Urinary bladder (tissue), 4 donors: ENCODE measurements at places on chromosomes 1 and 21. TPM values are rescaled to one million over a fixed set of nuclear protein-coding genes. Genes with fewer than 3 reads are reported as not detected.

DNA sequence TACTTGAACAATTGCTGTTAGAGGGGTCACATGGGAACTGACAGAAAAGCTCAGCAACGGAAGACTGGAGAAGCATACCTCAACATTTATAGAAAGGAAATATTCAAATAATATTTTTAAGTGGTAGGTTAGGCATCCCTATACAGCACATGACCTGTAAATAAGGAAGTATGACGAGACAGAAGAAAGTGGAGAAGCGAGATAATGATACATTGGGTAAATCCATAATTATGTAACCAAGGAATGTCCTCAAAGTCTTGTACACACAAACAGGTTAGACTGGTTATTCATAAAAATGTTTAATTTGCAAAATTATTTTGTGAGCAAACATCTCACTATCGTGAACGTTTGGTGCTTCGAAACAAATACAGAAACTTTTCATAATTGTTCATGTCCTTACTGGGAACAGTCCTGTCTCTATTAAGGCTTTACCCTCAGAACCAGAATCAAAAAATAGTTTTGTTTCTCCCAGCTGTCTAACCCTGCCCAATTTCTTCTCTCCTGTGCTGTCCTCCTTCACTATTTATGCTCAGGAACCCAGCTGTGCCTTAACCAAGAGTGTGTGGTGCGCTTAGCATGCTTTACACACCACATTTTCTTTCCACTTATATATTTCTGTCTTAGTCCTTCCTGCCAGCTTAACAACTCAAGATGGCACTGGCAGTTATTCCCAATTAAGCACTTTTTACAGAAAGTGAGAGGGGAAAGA is 10.2 kb downstream of the KMO start:
- DNase-seq: no peak

DNA sequence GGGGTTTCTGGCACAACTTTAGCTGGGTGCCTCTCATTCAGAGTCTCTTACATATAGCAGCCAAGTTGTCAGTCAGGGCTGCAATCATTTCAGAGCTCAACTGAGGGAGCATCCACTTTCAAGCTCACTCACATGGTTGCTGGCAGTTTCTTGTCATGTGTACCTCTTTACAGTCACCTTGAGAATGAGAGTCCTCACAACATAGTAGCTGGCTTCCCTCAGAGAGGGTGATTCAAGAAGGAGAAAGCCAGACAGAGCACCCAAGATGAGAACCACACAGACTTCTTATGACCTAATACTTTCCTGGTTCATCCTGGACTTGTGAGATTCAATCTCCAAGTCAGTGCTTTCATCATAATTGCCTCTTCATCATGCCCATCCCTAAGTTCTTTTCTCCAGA is 57.2 kb downstream of the DPT start:
- no peak for DNase-seq

DNA sequence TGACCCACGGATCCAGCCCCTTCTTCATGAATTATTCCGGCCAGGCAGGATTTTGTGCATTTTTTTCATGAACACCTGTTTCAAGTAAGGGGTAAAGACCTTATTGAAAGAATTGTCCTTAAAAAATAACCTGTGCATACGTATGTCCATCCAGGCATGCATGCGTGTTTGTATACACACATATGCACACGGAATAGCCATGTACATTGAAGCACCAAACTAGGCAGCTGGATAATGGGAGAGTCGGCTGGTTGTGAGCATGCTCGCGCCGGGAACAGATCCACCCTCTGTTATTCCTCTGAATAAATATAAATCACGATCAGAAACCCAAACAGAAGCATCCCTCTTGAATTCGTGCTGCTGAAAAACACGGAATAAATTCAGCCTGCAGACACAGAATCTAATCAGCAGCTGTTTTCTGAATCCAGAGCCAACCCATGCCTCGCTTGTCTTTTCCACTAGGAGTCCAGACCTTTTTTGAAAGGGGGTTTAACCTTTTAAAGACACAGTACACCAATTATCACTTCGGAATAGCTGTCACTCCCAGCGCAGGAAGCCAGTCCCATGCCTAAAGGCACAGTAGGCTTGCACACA is at the start of gene HIVEP3:
TSS of gene HIVEP3 (minus strand) at position 473 of the 594 bp plus-strand sequence.
- DNase-seq: no peak

DNA sequence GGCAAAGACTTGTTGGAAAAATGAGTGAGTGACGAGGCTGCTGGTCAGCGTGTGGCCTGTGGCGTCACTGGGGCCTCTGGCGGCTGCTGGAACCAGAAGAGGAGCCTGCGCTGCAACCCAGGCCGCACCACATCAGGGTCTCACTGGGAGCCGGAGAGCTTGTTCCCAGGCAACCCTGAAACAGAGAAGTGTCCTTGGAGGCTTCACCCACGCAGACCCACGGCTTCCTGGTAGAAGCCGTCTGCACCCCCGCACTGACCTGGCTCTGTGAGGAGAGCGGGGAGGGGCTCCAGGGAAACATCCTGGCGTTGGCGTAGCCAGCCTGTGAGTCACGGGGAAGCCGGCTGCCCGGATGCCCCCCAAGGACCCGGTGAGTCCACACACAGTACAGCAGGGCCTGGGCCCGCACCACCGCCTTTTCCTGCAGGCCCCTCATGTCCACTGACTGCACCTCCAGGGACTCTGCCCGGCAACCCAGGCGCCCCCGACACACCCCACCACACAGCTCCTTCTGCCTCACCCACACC is 57.4 kb downstream of the COL6A1 start:
- no peak for DNase-seq

GRCh38 chr1:174746024-174746808 is 253.5 kb upstream of the CACYBP start:
- no peak for DNase-seq

- DNase-seq: no peak
These were observed 468.8 kb downstream of the USP25 start for GRCh38 chr21:16198546-16198945.

GRCh38 chr1:219125342-219125741 is 48.3 kb upstream of the LYPLAL1 start:
- DNase-seq: no peak

The LRRC38 gene
- 0.98 TPM for polyA plus RNA-seq

DNA sequence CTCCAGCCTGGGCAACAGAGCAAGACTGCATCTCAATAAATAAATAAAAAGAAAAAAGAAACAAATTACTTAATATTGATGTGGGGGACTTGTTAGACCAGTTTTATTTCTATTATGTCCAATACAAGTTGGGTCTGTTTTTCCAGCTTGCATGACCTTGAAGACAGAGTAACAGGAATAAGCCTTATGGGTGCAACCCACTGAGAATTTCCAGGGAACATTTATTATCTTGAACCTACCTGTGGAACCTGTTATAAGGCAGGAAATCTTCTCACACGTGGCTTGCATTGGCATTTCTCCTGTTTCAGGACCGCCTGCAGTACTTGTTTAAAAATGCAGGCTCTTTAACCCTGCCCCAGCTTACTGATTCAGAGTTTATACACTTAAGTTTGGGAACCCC is 64.0 kb downstream of the ZBTB17 start:
- no peak for DNase-seq

The CRP gene
- 7.2 TPM for polyA plus RNA-seq

DNA sequence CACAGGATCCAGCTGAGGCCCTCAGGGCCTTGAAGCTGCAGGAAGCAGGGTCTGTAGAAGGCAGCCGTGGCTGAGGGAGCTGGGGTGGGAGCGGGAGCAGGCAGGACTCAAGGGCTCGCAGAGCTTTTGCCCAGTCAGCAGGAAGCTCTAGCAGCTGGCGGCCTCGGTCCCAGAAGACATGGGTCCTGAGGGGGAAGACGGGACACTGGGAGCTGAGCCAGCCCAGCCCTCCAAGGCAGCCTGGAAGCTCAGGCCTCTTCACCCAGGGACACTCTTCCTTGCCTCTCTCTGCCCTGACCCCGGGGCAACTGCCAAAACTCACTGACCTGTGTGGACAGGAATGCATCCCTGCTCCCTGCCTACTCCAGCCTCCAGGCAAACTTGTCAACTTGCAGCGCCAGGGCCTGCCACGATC is 8.9 kb downstream of the ADGRB2 start:
- no peak for DNase-seq
